ENCODE measurements at places on chromosomes 2 and 18. TPM values are rescaled to one million over a fixed set of nuclear protein-coding genes. Genes with fewer than 3 reads are reported as not detected.

GRCh38 chr2:225272173-225272572 lies 127.3 kb upstream of the NYAP2 start:
- no peak overlapping the region for H3K4me3 ChIP-seq
- no peaks in the 10 kb centered on the region for H3K27me3 ChIP-seq
- H3K4me1 ChIP-seq = no peaks in the 10 kb centered on the region
- DNase-seq = no peak
- H3K27ac ChIP-seq = no peak overlapping the region

Gene ATP6V1C2
- not detected for total RNA-seq

Gene USP34
- 207 TPM for total RNA-seq

DNA sequence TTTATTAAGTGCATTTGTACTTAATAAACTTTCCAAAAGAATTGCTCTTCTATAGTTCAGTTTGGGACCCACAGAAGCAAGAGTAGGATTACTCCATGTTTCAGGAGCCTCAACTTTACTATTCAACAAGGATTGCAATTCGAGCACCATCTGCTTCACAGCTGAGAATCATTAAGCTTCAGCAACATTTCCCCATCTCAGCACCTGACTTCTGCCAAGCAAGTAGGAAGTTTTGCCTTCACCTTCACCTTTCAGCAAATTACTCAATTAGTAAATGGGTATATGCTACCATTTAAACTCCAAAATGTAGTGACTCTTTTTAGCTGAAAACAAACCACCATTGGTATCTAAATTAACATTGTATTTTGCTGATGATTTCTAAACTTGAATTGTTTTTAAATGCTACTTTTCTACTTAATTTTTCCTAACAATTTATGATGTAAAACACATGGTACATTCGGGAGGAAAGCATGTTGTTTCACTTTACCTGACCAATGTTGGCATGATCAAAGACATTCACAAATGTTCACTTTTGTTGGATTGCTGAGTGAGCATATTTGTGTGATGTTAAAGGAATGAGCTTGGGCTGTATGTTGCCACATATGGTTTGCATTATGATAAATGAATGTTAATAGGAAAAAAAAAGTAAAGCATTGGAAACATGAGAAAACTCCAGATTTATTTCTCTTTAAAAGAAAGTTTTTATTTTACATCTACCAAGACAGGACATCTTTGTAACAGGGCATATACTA lies 159.2 kb downstream of the GULP1 start:
- no peak for DNase-seq
- H3K36me3 ChIP-seq = no peaks in the 10 kb centered on the region
- H3K27ac ChIP-seq = no peak overlapping the region
- no peak overlapping the region for H3K4me3 ChIP-seq
- no peaks in the 10 kb centered on the region for H3K4me1 ChIP-seq

- H3K27ac ChIP-seq = no peak overlapping the region
- no peaks in the 10 kb centered on the region for H3K27me3 ChIP-seq
- DNase-seq = no peak
- H3K4me1 ChIP-seq = no peaks in the 10 kb centered on the region
Measured at GRCh38 chr18:50388988-50389387, 14.1 kb downstream of the SKA1 start.

Gene NIFK
- 55.2 TPM for total RNA-seq

Gene CAD
- 27.2 TPM for total RNA-seq

DNA sequence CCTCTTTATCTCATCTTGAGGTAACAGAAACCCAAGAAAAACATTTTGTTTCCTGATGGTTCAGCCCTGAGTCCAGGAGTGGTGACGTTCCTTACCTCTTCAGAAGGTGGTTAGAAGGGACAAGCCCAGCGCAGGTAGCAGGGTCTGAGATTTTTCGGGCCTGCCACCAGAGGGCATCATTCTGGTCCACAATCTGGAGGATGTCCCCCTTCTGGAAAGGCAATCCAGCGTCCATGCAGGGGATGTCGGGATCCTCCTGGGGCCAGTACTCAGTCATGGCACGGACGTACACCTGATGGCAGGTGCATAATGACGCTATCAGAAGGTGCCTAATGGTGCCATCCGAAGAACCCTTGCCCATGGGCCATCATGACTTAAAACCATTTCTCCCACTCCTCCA lies 17.7 kb downstream of the MPP4 start:
- H3K36me3 ChIP-seq = no peaks in the 10 kb centered on the region
- no peak overlapping the region for H3K4me3 ChIP-seq
- DNase-seq = no peak
- no peaks in the 10 kb centered on the region for H3K27me3 ChIP-seq
- no peaks in the 10 kb centered on the region for H3K4me1 ChIP-seq
- H3K27ac ChIP-seq = no peak overlapping the region

DNA sequence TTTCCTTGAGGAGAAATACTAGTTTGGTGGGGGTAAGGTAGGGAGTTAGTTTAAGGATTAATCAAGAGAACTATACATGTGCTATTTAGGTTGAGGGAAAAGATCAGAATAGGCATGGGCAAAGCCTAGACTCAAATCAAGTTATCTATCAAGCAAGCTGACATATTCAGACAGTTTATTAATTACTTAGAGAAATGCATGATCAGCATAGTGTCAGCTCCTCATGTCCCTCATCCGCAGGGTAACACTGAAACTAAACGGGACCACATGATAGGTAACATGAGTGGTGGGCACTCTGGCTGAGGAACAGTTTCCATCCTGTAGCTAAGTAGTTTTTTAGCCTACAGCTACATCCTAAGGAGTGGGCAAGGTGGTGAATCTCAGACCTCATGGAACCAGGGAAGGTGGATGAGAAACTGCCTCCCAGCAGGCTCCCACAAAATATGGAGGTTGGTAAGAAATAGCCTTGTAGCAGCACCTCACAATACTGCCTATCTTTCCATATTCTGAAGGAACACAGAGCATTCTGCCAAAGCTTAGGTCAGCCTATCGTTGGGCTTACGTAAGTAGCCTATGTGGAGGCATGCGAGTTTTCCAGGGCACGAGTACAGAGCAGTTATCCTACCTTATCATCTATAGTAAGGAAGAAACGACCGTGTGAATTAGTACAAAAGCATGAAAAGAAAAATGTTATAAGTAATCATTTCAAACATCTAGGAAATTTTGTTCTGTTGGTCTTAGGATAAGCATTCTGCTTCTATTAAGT lies 18.4 kb downstream of the ZC3H6 start:
- no peaks in the 10 kb centered on the region for H3K27me3 ChIP-seq
- H3K4me3 ChIP-seq = no peak overlapping the region
- H3K27ac ChIP-seq = no peak overlapping the region
- DNase-seq = no peak
- no peaks in the 10 kb centered on the region for H3K36me3 ChIP-seq
- no peaks in the 10 kb centered on the region for H3K4me1 ChIP-seq

- H3K27ac ChIP-seq = no peak overlapping the region
- DNase-seq = no peak
- H3K4me1 ChIP-seq = no peaks in the 10 kb centered on the region
- H3K36me3 ChIP-seq = no peaks in the 10 kb centered on the region
- no peaks in the 10 kb centered on the region for H3K27me3 ChIP-seq
Measured at GRCh38 chr2:31660165-31660564, 79.4 kb upstream of the SRD5A2 start.

Gene EPB41L3
- total RNA-seq = 31.5 TPM

Gene SERPINB11
- not detected for total RNA-seq

Measured in uterus (tissue), 4 donors.